ENCODE measurements at places on chromosomes 12 and 14. TPM values are rescaled to one million over a fixed set of nuclear protein-coding genes. Genes with fewer than 3 reads are reported as not detected.

RPAP3 gene
- 32.9 TPM for polyA plus RNA-seq

DNA sequence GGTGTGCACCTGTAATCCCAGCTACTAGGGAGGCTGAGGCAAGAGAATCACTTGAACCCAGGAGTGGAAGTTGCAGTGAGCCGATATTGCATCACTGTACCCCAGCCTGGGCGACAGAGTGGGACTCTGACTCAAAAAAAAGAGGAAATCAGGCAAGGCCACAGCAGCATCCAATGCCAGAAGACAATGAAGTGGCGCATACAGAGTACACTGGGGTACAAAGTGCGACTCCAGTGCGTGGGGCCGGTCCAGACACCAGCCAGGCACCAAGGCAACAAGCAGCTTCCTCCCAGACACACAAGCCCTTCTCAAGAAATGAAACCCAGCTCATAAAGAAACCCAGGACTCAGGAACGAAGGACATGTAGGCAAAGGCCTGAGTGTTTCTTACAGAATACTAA lies 28.2 kb downstream of the TTC7B start:
- DNase-seq: no peak

GRCh38 chr12:79451978-79452377 lies 238.8 kb downstream of the PAWR start:
- DNase-seq: peak; percentile 49

HCAR1 gene
- polyA plus RNA-seq: 0.07 TPM

GRCh38 chr14:66850258-66850888 lies 338.9 kb upstream of the GARIN2 start:
- DNase-seq: no peak

GRCh38 chr14:89030921-89031320 lies 206.5 kb downstream of the TTC8 start:
- DNase-seq: no peak

KCNJ8 gene
- 44.8 TPM for polyA plus RNA-seq

- peak; percentile 34 for DNase-seq
Observed at GRCh38 chr12:106918746-106919145, 37.0 kb upstream of the TMEM263 start.

GPR84 gene
- polyA plus RNA-seq: 0.42 TPM

KCNK10 gene
- not detected for polyA plus RNA-seq

DNA sequence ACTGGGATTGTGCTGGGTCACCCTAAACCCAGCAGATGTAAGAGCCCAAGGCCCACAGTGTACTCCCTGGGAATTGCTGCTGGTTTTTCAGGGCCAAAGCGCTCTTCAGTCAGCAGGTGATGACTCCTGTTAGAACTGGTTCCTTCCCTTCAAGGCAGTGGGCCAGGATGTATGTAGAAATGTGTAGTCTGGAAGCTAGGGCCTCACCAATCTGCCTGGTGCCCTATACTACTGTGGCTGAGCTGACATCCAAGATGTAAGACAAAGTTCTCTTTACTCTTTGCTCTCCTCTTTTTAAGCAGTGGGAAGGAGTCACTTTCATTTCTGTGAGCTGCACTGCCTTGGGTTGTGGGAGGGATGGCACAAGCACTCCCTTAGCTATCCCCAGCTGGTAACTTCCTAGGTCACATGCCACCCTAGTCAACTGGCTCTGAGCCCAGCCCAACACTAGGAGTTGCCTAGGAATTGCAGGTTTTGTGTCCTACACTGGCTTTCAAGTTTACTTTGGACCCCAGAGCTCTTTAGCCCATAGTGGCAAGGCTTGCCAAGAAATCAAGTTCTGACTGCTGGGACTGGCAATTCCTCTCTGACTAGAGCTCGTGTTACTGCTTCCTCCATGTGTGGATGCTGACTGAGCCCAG lies 249.2 kb downstream of the C12orf50 start:
- no peak for DNase-seq

- DNase-seq: peak; percentile 45
Observed at GRCh38 chr14:83294941-83295340, 1761.3 kb upstream of the SEL1L start.

AKAP6 gene
- 49.2 TPM for polyA plus RNA-seq

PLEK2 gene
- 1.3 TPM for polyA plus RNA-seq

DNA sequence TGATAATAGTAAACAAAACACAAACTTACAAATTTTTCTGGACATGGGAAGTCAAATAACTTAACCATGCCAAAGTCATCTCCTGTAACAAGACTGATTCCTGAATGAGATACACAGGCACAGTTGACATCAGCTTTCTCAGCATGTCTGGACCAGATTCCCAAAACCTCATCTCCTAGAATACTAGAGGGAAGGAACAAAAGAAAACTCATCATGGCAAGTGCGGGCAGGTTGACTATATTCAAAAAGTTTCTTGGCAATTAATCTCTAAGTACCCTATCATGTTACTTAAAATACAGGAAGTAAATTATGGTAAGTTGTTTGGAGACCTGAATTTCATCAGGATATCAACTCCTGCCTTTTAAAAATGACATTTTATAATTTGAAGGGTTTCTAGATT lies 53.9 kb downstream of the ZC3H14 start:
- no peak for DNase-seq

TAMALIN gene
- 19.7 TPM for polyA plus RNA-seq

DNA sequence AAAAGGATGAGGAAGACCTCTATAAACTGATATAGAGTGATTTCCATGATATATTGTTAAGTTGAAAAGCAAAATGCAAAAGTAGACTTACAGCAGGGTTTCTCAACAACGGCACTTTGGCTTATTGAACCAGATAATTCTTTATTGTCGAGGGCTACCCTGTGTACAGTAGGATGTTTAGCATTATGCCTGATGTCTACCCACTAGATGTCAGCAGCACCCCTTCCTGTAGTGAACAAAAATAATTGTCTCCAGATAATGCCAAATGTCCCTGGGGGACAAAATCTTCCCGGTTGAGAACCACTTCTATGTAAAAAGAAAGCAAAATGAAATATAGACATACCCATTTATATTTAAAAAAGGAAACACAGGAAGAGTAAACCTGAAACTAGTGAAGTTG lies 32.4 kb downstream of the ABCD2 start:
- no peak for DNase-seq

DNA sequence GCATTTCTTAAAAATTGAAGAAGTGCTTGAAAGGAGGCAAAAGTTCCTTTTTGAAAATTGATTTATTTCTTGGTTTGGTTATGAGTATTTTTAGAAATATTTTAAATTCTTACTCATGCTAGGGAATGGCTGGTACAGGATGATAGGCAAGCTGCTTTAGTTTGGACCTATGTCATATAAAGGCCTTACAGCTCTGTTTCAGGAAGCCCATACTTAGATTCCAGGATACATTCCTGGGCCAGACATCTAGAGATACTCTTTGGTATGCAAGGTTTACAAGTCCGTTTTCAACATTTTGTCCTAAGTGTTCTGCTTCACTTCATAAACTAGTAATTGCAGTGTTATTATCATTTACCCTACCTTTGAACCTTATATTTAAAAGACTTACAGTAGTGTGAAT lies 186.8 kb downstream of the FUT8 start:
- DNase-seq: peak; percentile 5

ACADS gene
- 17.0 TPM for polyA plus RNA-seq

DNA sequence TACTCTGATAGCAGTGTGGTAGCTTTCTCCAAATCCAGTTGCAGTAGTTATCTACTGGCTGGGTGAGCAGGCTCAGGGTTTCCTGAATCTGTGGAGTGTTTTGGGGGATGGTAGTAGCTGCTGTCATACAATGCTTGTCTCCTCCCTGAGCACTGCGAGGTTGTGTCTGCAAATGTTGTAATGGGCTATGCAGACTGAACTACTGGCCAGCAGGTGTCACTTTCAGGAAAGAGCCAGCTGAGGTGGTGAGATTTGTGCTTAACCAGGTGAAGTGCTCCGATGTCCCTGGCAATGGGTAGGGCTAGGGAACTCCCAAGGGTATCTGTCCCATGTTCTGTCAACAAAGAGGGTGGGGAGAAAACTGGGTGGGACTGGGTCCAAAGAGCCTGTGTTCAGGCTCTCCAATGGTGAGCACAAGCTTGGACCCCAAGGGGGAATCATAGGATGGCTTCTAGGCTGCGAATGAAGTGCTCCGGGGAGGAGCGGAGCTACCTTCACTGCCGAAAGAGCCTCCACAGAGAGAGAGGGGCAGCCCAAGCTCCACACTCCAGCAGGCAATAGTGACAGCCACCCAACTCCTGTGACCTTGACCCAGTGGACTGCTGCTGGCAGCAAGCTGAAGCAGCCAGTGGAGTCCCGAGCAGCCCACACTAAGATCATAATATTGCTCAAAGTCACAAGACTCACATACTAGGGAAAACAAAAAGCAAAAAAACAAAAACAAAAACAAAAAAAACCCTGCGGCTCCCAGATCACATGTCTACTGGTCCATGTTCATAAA lies 1324.0 kb upstream of the USP15 start:
- DNase-seq: no peak

PNN gene
- 64.2 TPM for polyA plus RNA-seq

SLC4A8 gene
- polyA plus RNA-seq: 0.58 TPM

GRCh38 chr14:46377305-46377704 lies 274.3 kb downstream of the RPL10L start:
- no peak for DNase-seq

DNA sequence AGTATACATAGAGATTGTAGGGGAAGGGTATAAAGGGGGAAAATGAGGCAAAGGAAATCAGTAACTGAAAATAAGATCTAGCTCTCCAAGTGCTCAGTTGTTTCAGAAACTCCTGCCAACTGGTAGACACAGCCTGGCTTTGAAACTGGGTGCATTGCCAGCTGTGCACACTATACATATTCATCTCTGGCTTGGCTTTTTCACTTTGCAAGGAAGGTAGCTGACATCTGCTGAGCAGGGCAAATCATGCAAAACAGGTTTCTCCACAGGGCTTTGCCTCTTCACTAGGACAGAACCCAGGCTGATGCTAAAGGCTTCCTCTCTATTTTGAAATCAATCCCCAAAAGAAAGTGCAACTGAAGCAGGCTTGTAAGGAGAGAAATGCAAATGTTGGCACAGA lies 101.5 kb downstream of the HELB start:
- no peak for DNase-seq

GRCh38 chr12:70644861-70645260 lies 7.6 kb upstream of the PTPRB start:
- no peak for DNase-seq

DNA sequence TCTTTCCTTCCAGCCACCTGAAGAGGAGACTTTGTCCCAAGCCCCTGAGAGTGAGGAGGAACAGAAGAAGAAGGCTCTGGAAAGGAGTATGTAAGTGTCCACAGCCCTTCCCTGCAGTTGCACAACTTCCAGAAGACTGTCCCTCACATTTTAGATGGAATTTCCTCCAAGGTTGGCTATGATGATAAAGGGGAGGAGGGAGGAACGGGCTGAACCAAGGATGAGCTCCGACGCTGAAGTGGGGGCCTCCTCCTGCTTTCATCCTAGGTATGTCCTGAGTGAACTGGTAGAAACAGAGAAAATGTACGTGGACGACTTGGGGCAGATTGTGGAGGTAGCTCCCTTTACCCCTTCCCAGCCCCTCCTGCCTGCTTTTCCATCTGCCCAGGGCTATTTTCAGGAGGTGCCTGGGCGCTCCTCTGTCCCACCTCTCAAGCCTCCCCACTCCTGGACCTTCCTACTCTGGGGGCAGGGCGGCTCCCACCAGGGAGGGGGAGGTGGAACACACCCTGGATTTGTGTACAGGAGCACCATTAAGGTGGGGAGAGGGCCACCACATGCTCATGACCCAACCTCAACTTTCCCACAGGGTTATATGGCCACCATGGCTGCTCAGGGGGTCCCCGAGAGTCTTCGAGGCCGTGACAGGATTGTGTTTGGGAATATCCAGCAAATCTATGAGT lies 2.3 kb downstream of the ARHGEF25 start:
- DNase-seq: no peak

TTC9 gene
- polyA plus RNA-seq: 8.7 TPM

GRCh38 chr12:78034025-78034424 lies 203.3 kb downstream of the NAV3 start:
- DNase-seq: no peak

CD163L1 gene
- polyA plus RNA-seq: 5.7 TPM

- no peak for DNase-seq
Observed at GRCh38 chr12:113439606-113440030, 17.4 kb downstream of the SDSL start.

GRCh38 chr12:95266254-95266653 lies 48.6 kb downstream of the VEZT start:
- DNase-seq: no peak

SLC17A8 gene
- 0.20 TPM for polyA plus RNA-seq

DNA sequence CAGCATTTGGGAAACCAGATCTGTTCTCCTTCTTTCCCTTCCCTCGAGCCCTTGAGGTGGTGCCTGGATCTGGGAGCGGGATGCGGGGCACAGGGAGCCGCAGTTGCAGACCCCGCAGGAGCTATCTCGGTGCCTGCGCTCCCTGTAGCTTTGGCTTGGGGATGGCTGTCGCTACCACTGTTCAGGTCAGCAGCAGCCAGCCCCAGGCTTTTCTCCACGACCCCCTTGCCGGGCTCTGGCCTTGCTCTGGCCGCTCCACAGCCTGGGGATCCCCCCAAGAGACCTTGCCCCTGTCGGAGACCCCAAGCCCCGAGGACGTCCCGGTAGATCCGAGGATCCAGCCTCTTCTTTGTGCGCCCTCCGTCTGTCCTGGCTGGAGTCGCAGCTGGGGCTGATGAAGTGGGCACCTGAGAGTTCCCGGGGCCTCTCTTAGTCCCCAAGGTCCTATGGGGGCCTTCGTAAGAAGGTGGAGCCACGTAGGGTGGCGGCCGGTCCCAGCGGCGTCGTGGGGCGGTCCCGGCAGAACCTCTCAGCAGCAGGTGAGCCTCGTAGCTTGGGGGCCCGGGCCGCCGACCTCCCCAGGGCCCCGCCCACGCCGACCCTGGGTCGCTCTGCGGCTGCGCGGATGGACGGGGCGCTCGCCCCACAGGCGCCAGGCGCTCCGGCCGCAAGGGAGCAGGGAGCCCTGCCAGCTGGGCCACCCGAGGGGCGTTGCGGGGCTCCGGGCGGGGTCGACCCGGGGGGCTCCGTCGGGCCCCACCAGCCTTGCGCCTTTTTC lies 1.3 kb downstream of the DDN start:
- peak; percentile 50 for DNase-seq

IPO8 gene
- polyA plus RNA-seq: 30.9 TPM

- DNase-seq: peak; percentile 87
Observed at GRCh38 chr12:58529897-58530741, 390.2 kb downstream of the LRIG3 start.

GRCh38 chr12:111936869-111937268 lies 76.1 kb downstream of the TMEM116 start:
- DNase-seq: no peak

- DNase-seq: no peak
Observed at GRCh38 chr14:104751539-104752422, 1.2 kb upstream of the SIVA1 start.

KRT5 gene
- polyA plus RNA-seq: 0.46 TPM

DNA sequence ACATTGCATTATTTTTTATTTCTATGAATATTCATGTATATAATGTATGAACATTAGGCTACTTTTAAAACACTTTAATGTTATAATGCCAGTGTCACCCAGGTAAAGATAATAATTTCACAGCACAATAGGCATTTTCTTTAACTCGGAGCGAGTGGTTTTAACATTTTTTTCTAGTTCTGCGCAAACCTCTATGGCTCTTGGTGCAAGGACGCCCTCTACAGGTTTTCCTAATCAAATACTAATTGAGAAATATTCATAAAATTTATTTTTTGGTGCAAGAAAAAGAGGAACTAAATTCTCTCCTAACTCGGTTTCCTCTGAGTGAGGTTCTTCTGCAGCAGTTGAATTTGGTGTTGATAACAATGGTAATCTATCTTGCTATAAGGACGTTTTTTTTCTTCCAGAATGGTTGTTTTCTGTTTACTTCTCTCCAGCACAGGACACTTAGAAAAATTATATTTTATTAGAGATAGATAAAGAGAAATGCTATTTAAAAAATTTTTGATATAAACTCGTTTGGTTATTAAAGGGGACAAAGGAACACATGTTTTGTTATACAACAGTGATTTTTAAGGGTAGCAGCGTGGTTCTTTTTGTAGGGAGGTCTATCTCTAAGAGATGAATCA lies 2.4 kb upstream of the WIF1 start:
- DNase-seq: peak; percentile 11
